Hypothalamus (tissue), 51 donors: ENCODE measurements at places on chromosomes 4 and X.

GRCh38 chr4:99504804-99505502, 5.9 kb upstream of the C4orf17 start:
- DNase-seq = no peak

DNA sequence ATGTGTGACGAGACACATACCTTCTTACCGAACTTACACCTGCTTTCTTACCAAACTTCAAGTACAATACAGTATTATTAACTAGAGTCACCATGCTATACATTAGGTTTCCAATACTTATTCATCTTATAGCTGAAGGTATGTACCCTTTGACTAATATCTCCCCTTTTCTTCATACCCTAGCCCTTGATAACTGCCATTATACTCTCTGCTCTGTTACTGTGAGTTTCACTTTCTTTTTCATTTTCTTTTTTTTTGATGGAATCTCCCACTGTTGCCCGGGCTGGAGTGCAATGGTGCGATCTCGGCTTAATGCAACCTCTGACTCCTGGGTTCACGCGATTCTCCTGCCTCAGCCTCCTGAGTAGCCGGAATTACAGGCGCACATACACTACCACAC, 3.4 kb upstream of the PNMA5 start:
- DNase-seq = no peak

DNA sequence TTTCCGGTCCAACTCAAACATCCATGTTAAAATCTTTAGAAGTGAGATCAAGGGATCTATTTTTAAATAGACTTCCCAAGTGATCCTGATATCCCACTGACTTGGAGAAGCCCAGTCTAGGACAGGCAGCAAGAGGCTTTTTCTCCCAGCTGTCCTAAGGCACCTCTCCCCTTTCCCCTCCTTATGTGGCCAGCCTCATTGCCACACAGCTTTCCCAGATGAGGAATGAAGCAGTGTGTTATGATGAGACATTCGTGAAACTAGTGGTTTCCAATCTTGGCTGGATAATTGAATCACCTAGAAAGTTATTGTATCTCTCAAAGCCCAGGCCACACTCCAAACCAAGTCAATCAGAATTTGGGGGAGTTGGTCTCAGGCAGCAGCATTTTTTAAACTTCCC, 16.8 kb upstream of the HSD17B13 start:
- no peak for DNase-seq

DNA sequence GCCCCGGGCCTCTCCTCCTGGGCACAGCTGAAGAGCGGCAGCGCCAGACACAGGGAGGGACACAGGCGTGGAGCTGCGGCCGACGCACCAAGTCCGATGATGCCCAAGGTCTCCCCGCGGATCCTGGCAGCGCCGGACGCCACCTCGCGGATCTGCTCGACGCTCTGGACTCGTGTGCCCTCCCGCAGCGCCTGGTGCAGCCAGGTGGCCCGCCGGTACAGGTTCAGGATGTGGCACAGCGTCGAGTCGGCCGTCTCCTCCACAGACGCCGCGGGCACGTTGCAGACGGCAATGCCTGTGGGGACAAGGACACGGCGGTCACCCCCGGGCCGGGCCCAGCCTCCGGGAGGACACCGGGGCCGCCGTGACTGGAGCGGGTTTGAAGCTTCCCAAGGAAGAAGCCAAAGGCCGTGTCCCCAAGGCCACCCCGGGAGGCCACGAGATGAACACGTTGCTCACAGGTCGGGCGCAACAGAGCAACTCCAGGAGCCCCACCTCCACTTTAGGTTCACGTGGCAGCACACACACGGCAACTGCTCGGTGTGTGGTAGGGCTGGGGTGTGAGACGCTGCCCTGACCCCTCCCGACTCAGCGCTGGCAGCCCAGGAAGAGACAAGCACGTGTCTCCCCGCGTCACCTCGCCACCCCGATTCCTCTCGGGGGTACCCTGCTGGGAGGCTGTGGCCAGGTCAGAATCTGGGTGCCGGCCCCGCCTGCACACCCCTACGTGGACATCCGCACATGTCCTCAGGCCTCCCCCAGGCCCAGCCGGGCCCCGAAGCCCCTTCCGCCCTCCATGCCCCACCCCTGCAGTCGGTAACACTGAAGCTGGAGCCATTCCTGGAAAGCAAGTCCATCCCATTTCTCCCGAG, 23.4 kb downstream of the CTBP1 start:
- no peak for DNase-seq

GRCh38 chrX:17679820-17680219, 57.5 kb upstream of the SCML1 start:
- DNase-seq = no peak

DNA sequence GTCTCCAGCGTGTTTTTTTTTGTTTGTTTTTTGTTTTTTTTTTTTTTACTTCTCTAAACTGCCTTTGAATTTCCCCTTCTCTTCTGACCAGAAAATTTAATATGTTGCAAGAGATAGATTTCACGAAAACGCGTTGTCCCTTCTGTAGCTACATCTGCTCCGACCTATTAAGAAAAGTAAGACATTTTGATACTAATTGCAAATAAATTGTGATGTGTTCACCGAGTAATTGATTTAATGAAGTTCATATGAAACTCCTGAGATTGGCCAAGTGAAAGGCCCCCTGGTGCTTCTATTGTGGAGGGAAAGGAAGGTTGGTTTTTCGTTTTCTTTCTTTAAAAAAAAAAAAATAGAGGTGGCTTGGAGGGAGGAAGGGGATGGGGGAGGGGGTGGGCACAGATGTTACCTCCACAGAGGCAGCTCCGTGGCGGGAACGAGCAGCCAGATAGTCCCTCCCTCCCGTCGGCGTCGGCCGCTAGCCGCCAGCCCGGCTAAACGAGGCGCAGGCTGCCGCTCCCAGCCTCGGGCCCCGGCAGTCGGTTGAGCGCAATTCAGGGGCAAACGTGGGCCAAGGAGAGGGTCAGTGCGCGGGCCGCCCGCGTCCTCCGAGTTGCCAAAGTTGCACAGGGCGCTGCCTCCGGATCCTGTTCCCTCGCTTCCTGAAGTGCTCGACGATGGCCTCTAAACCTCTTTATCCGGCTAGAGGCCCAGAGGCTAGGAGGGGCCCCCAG, 139.1 kb upstream of the ZIC3 start:
- no peak for DNase-seq

GRCh38 chr4:5822619-5823018, 70.3 kb downstream of the CRMP1 start:
- no peak for DNase-seq

GRCh38 chr4:159222043-159222552, 119.2 kb downstream of the RAPGEF2 start:
- DNase-seq = no peak

GRCh38 chrX:68238568-68238967, 194.7 kb downstream of the OPHN1 start:
- no peak for DNase-seq

DNA sequence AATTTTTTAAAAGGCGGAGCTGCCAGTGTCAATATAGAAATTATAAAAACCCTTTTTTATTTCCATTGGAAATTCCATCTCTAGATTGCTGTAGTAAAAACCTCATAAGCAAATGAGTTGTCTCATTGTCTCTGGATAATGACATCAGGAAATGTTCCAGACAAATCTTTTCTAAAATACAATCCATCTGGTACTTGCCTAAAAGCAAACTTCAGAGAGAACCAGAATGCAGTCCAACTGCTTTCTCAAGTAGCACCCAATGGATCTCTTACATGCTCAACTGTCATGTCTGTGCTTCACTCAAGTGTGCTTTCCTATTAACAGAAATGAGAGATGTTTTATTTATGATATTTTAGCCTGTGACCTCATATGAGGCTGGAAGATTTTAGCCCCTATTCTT, 399.6 kb upstream of the NDST3 start:
- no peak for DNase-seq

DNA sequence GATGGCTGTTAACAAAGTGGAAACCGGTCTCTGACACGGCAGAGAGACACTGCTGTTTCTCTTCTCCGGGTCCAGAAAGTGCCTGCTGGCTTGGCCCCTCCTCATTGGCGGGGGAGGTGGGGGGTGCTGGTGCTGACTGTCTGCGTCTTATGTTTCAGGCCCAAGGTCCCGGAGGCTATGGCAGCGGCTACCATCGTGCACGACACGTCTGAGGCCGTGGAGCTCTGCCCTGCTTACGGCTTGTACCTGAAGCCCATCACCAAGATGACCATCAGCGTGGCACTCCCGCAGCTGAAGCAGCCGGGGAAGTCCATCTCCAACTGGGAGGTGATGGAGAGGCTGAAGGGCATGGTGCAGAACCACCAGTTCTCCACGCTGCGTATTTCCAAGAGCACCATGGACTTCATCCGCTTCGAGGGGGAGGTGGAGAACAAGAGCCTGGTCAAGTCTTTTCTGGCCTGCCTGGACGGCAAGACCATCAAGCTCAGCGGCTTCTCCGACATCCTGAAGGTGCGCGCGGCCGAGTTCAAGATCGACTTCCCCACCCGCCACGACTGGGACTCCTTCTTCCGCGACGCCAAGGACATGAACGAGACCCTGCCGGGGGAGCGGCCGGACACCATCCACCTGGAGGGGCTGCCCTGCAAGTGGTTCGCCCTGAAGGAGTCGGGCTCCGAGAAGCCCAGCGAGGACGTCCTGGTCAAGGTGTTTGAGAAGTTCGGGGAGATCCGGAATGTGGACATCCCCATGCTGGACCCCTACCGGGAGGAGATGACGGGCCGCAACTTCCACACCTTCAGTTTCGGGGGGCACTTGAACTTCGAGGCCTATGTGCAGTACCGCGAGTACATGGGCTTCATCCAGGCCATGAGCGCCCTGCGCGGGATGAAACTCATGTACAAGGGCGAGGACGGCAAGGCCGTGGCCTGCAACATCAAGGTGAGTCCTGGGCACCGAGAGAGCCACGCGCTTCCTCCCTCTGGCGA, 2.2 kb downstream of the AKAP17A start:
- no peak for DNase-seq

DNA sequence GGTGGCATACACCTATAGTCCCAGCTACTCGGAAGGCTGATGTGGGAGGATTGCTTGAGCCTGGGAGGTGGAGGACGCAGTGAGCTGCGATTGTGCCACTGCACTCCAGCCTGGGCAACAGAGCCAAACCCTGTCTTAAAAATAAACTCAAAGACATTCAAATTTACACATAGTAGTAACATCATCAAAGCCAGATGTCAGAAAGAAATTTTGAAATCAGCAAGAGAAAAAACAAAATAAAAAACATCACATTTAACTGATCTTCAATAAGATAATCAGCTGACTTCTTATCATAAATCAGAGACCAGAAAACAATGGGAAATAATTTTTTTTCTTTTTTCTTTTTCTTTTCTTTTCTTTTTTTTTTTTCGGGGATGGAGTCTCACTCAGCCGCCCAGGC, 78.9 kb upstream of the ZCCHC13 start:
- no peak for DNase-seq

GRCh38 chrX:56503941-56504673, 59.3 kb upstream of the UBQLN2 start:
- no peak for DNase-seq

DNA sequence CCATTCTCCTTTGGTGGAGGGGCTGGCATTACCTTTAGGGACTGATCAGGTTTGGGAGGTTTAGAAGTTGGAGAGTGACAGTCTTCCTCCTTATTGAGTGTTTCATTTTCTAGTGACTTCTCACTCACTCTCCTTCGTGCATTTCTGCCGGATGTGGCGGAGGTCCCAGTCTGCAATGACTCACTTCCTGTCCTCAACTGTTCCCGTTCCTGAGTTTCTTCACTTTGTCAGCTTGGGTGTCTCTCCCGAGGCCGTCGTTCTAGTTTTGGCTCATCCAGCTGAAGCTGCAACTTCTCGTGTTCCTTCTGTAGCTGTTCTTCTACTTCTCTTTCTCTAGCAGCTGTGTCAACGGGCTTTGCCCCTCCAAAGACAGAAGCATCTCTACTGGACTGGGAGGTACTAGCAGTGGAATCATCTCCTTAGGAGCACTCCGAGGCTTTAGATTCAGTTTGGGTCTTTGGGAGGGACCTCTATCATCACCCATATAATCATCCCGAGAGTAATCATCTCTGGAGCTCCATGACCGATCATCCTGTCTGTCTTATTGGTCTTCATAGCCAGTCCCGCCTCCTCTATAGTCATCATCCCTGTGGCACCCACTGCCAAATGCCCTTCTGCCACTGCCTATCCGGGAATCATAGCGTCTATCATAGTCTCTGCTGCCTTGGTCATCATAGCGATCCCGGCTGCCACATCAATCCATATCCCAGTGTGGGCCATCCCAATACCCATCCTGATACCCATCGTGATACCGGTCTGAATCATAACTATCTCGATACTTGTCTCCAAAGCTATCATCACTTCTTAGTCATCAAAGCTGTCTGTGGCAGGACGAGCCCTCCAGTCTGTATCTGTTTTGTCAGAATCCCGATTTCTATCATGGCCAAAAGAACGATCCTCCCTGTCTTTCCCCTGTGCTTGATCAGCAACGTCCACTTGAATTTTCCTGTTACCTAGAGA, 35.3 kb upstream of the VSIG4 start:
- DNase-seq = peak; percentile 4

DNA sequence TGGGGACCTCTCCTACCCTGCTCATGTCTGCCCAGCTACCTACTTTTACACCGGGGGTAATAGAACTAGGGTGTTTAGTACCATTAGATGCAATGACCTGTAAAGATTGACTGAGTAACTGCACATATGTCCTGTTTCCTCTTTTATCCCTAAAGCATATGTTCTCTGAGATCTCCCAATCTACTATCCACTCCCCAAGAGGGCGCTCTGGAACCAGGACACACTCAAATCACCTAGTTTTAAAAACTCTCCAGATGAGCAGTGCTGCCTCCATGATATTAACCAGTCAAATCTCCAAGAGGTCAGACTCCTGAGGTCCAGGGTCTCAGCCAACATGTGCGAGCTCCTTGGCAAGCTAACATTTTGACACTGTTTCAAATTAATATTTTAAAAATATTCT, 87.0 kb upstream of the TSPAN5 start:
- DNase-seq = no peak

GRCh38 chr4:151012820-151013219, 2.3 kb downstream of the LRBA start:
- DNase-seq = no peak

GRCh38 chr4:126458993-126459392, 1144.2 kb downstream of the FAT4 start:
- DNase-seq = no peak

- no peak for DNase-seq
These were observed 828.9 kb downstream of the GLUD2 start for GRCh38 chrX:121876305-121876704.

GRCh38 chr4:169996379-169997240, 29.6 kb downstream of the MFAP3L start:
- no peak for DNase-seq

- DNase-seq = no peak
These were observed 63.2 kb downstream of the ANAPC10 start for GRCh38 chr4:145034727-145035211.

GRCh38 chr4:16555156-16555555, 328.9 kb upstream of the TAPT1 start:
- DNase-seq = no peak

DNA sequence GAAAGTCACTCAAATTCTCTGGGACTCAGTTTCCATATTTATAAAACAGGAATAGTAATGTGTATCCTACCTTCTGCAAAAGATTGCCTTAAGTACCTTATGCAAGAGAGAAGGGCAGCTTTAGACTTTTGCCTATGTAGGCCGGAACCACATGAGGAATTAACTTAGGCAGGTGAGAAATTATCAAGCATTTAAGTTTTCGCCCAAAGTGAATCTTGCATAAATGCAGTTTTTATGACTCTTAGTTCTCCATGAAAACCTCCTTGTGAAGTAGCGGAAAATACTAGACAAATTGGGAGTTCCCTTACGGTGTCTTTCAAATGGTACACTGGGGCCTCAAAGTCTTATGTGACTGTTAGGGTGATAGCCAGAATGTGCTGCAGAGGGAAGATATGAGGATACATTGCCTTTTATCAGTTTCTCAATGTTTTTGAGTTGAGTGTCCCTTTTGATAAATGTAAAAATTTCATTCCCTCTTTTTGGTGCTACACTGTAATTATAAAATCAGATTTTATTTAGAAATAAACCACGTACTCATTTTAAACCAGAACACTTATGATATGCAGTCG, 2.6 kb downstream of the SH2D1A start:
- DNase-seq = no peak
